Cerebellar nuclear complex (tissue), 1 donor: ENCODE measurements at places on chromosomes 12 and 14.
A peak's percentile ranks its signal among the peaks of the same experiment; 100 is the strongest.

GRCh38 chr12:131857908-131858850, 30.0 kb downstream of the MMP17 start:
- DNase-seq: no peak

- no peak for DNase-seq
These were observed 32.1 kb downstream of the DMAC2L start for GRCh38 chr14:50344116-50344775.

DNA sequence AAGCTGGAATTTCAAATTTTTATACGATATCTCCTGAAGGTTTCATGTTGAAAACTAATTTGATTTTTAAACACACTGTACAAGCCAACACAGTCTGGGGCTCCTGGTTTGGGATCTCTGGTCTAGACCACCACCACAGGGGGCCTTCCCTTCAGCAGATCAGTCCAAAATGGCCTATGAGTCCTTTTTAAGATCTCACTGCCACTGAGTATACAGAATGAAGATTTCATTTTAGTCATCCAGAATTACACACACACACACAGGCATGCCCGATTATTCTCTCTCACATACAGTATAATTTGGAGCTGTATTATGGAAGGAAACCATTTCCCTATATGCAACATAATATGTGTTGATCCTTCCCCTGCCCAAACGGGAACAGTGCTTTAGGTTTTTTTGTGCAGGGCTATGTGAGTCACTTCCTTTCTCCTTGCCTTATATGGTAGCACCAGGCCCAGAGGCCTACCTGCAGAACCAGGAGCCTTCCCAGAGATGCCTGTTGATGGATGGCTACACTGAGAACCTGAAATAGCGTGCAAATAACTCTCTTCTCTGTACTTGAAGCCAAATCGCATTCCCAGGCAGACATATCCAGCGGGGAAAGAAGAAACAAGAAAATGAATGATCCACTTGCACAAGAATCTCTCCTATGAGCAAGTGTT, 28.1 kb upstream of the WNK1 start:
- no peak for DNase-seq

DNA sequence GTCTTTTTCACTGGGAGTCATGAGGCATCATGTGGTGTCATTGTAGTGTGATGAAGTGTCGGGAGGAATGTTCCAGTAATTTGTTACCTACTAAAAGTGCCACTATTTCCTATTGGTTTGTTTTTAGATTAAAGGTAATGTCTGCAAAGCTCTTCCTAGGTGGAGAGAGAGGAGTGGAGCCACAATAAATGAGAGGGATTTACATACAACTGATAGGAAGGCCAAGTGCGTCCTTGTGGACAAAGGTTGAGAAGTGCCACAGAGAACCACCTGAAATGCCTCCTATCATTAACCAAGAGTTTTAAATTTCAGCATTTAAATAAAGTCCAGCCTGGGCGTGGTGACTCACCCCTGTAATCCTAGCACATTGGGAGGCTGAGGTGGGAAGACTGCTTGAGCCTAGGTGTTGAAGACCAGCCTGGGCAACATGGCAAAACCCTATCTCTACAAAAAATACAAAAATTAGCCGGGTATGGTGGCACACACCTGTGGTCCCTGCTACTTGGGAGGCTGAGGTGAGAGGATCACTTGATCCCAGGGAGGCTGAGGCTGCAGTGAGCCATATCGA, 2.5 kb upstream of the SNX6 start:
- DNase-seq: no peak

- DNase-seq: no peak
These were observed 150.7 kb upstream of the C14orf180 start for GRCh38 chr14:104428860-104429259.

- no peak for DNase-seq
These were observed 746.5 kb upstream of the FOXG1 start for GRCh38 chr14:28020112-28020511.

- DNase-seq: no peak
These were observed 44.4 kb upstream of the PELI2 start for GRCh38 chr14:56073799-56074198.

- no peak for DNase-seq
These were observed 77.4 kb downstream of the RIN3 start for GRCh38 chr14:92590941-92591340.

DNA sequence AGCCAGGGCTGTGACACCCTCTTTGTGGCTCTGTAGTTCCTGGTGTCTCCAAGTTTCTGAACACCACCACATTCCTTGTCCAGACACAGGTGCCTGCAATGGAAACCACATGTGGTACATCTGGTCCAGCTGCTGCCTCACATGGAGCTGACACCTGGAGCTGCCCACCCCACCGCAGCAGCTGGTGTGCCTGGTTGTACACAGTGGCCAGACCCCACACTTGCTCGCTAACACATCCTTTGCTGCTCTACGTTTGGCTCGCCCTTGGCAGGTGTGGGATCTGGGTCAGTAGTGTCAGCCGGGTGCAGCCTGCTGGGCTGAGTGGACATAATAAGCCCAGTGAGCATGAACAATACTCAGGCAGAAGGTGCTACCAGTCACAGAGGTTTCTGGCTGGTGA, 198.9 kb downstream of the ADGRD1 start:
- DNase-seq: no peak

DNA sequence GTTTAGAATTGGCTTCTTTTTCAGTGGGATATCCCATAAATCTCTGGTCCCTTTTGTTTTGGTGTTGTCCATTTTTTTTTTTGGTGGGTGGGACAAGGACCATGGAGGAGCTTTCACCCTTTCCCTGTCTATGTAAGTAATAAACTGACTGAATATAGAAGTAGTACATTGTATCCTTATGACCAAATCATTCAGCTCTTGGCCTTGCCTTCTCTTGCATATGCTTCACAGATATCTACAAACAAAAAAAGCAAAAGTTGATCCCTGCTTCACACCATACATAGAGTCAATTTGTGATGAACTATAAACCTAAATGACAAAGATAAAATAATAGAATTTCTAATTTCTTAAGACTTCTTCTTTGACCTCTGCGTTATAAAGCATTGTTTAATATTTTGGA, 59.8 kb downstream of the SIX1 start:
- DNase-seq: no peak

- DNase-seq: no peak
These were observed 3.0 kb downstream of the ARG2 start for GRCh38 chr14:67622675-67623074.

DNA sequence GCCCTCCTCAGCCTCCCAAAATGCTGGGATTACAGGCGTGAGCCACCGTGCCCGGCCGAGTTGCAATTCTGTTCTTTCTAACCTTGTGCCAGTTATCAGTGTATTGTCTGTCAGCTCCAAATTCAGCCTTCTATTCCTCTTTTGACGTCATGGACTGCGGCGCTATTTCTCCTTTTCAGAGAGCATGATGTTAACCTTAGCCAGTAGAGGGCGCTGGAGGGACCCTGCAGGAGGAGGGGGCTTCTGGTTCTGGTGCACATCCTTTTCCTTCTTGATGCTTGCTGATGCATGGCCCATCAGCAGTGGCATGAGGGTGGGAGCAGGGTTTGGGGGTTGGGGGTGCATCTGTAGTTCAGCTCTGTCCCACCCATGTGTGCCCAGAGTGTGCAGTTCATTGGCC, 179.3 kb upstream of the RMST start:
- no peak for DNase-seq

DNA sequence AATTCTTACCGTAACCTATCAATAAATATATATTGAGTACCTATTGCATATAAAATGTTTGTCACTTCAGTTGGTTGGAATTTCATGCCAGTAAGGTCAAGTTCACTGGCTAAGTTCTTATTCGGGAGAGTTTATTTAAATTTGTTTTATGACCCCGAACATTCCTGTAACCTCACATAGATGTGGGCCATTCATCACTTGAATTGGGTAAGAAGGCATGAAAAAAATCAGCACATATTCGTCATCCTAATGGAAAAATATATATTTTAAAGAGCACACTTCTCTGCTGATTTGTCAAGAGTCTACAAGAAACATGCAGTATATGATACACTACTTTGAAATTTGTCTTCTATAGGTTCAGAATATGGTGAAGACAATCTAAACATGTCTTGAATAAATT, 263.4 kb downstream of the CCDC91 start:
- DNase-seq: no peak

DNA sequence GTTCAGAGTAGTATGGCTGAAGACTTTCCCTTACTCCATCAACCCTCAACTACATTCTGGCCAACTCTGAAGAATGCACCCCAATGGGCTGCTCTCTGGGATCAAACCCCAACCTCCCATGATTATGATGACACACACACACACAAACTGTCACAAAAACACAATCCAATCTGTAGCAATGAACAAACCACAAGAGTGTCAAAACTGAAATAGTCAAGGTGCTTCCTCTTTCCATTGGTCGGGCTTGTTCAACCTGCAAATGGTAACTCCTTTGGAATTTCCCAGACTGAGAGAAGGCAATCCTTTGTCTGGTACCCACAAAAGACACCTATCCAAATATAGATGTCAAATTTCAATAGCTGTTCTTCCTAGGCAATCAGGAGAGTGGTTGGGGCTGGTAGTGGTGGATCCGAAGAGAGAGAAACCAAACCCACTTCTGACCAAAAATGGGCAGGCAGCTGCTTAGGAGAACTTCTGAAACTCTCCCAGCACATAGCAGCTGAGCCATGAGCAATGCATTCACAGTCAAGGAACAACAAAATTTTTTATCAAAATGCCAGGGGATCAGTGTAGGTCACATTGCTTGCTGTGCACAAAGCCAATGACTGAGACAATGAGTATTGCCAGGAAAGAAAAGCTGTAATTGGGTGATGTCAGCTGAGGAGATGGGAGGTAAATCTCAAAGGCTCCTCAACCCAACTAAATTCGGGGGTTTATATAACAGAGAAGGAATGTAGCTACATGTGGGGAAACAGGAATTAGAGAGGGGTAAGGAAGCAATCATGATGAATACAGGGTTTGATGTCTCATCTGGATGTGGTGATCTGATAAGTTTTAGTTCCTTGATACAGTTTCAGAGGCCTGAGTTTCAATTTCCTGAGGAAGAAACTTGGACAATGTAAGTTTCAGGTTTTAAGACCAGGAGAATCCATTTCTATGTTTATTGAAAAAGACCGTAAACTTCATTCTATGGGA, 191.4 kb downstream of the KITLG start:
- DNase-seq: no peak

DNA sequence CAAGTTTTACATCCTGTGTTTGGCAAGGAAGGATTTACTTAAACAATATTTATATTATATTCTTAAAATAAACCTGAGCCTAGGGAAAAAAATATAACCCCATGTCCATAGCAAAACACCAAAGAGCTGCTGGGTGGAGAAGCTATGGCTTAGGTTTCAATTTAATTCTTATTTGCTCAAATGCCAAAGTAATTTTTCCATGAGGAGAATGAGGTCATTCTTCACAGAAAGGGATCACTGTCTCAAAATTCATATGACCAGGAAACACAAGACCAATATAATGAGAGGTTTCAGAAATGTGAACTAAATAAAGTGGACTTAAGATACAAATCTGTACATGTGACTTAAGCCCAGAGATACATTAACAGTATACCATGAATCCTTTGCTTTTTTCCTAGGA, 195.0 kb downstream of the PHLDA1 start:
- no peak for DNase-seq

DNA sequence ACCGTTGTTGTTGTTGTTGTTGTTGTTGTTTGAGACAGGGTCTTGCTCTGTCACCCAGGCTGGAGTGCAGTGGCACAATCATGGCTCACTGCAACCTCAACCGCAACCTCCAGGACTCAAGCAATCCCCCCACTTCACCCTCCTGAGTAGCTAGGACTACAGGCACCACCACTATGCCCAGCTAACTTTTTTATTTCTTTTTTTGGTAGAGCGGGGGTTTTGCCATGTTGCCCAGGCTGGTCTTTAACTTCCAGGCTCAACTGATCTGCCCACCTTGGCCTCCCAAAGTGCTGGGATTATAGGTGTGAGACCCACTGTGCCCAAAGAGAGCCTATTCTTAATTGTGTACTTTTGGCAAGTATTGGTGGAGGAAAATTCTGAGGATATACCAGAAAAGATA, 25.7 kb downstream of the MOK start:
- DNase-seq: no peak

DNA sequence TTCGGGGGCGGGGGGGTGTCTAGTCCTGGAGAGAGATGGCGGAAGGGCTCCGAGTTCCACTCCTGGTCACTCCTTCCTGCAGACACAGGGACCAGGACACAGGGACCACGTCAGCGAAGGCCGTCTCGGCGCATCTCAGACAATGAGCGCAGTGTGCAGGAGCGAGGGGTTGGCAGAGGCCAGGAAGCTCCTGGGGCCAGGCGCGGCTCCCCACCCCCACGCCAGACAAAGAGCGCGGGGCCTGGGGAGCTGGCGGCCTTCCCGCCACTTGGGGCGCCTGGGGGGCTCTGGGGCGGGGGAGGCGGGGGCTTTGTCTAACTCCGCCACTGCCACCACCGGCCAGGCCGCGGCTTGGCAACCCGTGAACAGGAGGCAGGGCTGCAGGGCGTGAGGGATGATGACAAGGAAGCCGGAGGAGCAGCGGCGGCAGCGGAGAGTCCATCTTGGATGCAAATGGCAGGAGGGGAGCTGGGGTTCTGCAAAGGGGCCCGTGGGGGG, 2.2 kb downstream of the CDK2AP1 start:
- DNase-seq: no peak

GRCh38 chr12:71771069-71771468, 16.4 kb downstream of the RAB21 start:
- no peak for DNase-seq

- DNase-seq: no peak
These were observed 32.3 kb upstream of the ANKS1B start for GRCh38 chr12:100017056-100017455.

- DNase-seq: peak; percentile 56
These were observed at the start of gene DTD2 for GRCh38 chr14:31456841-31457664. Gene DTD2, minus strand, starts transcription at chr14:31457506. Its CDS starts 113 bp downstream, at chr14:31457393.

- DNase-seq: no peak
These were observed 297.9 kb upstream of the G2E3 start for GRCh38 chr14:30260833-30261607.

DNA sequence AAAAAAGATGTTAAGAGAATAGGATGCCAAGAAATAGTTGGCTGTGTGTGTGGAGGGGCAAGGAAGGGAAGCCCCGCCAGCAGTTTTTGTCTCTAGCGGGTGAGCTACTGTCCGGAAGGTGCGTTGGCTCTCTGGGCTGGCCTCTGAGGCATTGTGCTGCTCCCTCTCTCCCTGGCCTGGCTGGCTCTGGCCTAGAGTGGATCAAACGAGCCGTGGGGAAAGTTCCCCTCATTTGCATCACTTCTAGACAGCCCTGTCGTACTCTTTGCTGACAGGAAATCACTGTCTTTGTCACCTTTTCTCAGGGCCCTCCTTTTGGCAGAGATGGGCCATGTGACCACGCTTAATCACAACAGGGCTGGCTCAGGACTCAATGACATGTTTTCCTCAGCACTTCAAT, 236.1 kb upstream of the NPAS3 start:
- DNase-seq: no peak

DNA sequence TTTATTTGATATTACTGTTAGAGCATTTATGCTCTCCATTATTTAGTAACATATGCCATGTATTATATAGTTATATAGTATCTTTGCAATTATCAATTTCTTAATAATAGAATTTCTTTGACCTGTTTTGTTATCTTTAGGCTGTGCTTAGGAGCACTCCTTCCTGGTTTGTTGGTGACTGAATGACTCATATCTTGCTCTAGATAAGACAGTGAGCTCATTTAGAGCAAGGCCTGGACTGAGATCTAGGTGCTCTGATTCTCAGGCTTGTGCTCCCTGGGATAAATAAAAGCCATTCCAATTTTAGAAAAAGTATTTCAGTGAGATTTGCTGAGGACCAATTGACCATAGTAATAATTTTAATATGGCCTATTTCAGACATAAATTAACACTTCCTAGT, 951.2 kb downstream of the FLRT2 start:
- no peak for DNase-seq

GRCh38 chr12:43213608-43214007, 338.4 kb downstream of the ADAMTS20 start:
- DNase-seq: no peak

- no peak for DNase-seq
These were observed 21.1 kb upstream of the LGALS3 start for GRCh38 chr14:55107766-55108554.
